Left ventricle myocardium inferior (tissue), 1 donor: ENCODE measurements at places on chromosomes 3 and 15. TPM values are rescaled to one million over a fixed set of nuclear protein-coding genes. Genes with fewer than 3 reads are reported as not detected.

- peak overlapping the region; percentile 97 for H3K4me3 ChIP-seq
- H3K27me3 ChIP-seq = no peaks in the 10 kb centered on the region
- DNase-seq = no peak
- H3K36me3 ChIP-seq = peaks cover 22% of the 10 kb centered on the region
- peak overlapping the region; percentile 86 for H3K27ac ChIP-seq
Observed at GRCh38 chr15:59657635-59658125, 365 bp upstream of the GTF2A2 start.

The C3orf22 gene
- not detected for total RNA-seq

DNA sequence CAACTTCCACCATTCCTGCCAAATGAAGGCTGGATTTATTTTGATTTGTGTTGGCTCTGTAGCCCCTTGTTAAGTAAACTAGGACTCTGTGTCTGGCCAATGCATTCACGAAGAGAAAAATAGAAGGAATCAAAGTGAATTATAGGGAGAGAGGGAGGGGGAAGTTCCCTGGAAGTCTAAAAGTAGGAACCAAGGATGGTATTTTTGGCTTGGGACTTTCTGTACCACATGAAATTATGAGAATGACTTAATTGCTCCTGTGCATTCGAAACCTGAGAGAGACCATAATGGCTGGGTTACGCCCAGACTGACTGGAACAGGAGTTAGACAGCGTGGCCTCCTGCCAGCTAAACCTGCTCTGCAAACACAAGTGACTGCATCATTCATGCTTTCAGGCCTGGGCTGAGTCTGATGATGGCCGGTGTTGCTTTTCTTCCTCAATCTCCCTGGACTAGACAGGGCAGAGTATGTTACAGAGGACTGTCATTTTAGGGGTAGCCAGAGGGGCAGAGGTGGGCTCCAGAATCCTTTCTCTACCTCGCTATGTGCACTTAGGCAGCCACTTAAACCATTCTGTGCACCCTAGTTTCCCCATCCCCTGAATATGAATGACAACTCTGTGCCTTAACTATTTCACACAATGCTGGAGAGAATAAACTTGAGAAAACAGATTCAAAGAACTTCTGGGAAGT, 58.9 kb downstream of the MYO1E start:
- peak; percentile 64 for DNase-seq
- peak overlapping the region; percentile 50 for H3K27ac ChIP-seq
- H3K4me1 ChIP-seq = peaks cover 55% of the 10 kb centered on the region

The HCLS1 gene
- total RNA-seq = 8.7 TPM
